Sciatic nerve (tissue), 2 donors: ENCODE measurements at places on chromosomes 3 and 15.
A peak's percentile ranks its signal among the peaks of the same experiment; 100 is the strongest.

- no peak for DNase-seq
These were observed 122.0 kb upstream of the RARB start for GRCh38 chr3:25306066-25306465.

DNA sequence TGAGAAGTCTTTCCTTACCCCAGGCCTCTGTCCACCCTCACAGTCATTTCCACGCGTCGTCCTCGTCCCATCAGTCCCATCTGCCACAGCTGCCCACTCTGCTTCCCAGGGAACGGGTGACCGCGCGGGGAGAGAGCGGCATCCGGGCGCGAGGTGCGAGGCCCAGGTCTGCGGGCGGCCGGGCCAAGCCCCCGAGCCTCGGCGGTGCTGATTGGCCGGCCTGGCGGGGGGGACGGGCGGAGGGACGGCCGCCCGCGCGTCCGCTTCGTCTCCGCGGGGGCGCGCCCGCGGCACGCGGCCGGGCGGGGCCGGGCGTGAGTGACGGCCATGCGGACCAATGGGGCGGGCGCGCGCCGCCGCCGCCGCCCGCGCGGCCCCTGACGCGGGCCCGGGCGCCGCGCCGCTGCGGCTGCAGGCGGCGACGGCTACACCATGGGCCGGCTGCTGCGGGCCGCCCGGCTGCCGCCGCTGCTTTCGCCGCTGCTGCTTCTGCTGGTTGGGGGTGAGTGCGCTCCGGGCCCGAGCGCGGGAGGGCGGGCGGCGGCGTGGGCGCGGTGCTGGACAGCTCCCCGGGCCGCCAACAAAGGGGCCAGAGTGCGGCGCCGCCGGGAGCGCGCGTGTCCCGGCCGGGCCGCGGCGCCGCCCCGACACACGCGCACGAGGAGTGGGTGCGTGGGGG is at the start of gene PODXL2:
Gene PODXL2, plus strand, starts transcription at position 398 of the 679 bp plus-strand sequence. Its CDS starts 35 bp downstream, at position 433.
- DNase-seq = peak; percentile 75

DNA sequence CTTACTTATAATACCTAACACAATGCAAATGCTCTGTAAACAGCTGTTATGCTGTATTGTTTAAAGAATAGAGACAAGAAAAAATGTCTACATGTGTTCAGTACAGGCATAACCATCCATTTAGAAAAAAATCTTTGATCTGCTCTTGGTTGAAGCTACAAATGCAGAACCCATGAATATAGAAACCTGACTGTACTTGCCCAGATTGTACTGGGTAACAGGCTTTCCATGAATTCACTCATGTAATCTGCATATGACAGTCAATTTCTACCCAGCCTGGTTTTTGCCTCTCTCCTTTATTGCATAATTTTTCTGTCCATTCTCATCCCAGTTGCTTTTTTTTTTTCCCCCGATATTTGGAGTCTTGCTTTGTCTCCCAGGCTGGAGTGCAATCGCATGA is 62.6 kb upstream of the ETV5 start:
- DNase-seq = no peak

GRCh38 chr15:58453931-58454793 is 22.4 kb downstream of the LIPC start:
- DNase-seq = no peak

DNA sequence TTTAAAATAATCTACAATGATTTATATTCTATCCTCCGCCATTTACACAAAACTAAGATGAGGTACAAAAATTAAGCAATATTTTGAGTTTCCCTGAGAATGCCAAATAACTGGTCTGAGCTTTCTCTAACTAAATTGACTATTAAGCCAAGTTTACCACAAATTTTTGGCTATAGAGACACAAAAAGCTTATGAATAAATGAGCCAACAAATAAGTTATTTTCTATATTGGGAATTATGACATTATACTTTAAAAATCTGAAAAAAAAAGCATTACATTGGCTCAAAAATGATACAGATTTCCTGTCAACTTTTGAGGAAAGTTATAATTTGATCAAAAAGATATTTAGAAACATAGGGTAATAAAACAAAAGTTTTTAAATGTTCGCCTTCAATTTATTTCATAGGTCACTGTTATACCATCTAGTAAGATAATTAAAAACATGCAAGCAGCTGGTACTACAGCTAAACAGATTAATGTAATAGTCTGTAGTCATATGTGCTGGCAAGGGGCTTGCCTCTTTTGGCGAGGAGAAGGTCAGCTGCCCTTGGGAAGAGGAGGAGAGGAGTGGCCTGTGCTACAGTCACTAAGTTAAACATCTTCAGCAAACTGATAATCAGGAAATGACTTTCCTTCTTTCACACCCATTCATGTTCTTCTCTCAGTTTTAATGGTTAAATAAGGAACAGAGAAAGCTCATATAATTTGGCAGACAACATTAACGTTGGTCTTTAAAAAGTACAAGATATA is 318.5 kb downstream of the TBC1D5 start:
- no peak for DNase-seq

DNA sequence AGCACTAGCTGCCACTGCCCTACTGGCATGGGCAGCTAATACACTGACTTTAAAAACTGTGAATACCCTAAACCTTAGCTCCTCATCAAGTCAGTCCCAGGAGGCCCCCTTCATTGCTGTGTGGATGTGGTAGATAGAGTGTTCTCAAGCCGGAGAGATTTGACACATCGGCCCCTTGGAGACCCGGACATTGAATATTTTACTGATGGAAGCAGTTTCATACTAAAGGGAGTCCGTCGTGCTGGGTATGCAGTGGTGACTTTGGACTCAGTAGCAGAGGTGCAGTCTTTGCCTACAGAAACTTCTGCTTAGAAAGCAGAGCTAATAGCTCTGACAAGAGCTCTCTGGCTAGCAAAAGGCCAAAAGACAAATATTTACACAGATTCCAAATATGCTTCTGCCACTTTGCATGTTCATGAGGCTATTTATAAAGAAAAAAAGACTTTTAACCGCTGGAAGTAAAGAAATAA is 17.5 kb downstream of the CCR4 start:
- no peak for DNase-seq

- no peak for DNase-seq
These were observed 13.5 kb upstream of the PCOLCE2 start for GRCh38 chr3:142902356-142902755.
